ENCODE measurements at places on chromosomes 7 and 10. TPM values are rescaled to one million over a fixed set of nuclear protein-coding genes. Genes with fewer than 3 reads are reported as not detected.
A peak's percentile ranks its signal among the peaks of the same experiment; 100 is the strongest.

Gene HMX2
- not detected for total RNA-seq

Gene EPO
- total RNA-seq, result not detected

Gene CALML5
- not detected for total RNA-seq

Gene ASZ1
- total RNA-seq, result not detected

Gene TMEM184A
- not detected for total RNA-seq

Gene ARHGEF35
- not detected for total RNA-seq

Gene AKR1C8
- total RNA-seq, result 0.23 TPM

GRCh38 chr7:82534684-82535083 is 91.1 kb upstream of the CACNA2D1 start:
- DNase-seq, result no peak

GRCh38 chr7:142883571-142884285 is 1.8 kb downstream of the TRPV6 start:
- no peak for DNase-seq

DNA sequence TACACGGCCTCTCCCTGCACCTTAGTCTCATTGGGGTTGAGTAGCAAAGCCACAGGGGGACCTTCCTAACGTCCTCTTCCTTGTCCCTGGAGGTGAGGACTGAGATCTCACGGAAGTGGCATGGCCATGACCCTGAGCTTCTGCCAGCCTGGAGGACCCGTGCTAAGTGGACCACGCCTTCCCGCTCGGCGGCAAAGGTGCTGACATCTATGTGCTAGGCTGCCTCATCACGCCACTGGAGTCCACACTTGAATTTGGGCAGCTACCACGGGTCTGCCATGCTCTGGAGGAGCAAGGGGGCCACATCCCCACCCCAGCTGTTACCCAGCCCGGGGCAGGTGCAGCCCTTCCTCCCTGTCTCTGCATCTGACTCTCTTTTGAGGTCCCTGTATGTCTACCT is 15.3 kb downstream of the GHRHR start:
- DNase-seq, result no peak

DNA sequence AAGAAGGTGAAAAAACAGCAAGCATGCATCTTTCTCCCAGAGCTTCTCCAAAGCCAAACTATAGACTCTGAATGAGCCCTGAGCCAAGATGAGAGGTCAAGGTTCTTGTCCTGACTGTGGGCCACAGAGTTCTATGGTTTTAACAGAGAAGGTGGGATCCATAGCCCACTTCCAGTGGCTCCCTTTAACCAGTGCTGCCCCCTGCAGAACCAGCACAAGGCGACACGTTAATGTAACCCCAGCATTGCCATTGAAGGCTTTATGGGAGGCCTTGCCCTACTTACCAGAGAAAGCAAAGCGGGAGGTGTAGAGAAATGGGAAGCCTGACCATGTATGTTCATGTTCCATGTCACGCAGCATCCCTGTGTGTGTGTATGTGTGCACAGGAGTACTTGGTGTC is 243.6 kb downstream of the PRPF18 start:
- DNase-seq, result no peak

DNA sequence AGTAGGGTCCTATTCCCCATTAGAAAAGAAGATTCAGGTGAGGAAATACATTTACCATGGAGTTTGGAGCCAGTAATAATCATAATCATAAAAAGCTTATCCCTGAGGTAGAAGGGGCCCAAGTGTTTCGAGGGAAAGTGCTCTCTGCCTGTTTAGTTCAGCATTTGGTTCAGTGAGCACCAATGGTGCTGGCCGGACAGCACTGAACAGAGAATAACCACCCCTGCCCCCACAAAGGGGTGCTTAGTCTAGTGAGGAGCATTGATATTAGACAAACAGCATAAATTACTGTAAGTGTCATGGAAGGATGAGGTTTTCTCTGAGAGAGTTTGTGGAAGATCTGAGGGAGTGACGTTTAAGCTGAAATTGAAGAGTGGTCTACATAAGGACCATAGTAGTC is 21.6 kb upstream of the ATE1 start:
- DNase-seq, result no peak

DNA sequence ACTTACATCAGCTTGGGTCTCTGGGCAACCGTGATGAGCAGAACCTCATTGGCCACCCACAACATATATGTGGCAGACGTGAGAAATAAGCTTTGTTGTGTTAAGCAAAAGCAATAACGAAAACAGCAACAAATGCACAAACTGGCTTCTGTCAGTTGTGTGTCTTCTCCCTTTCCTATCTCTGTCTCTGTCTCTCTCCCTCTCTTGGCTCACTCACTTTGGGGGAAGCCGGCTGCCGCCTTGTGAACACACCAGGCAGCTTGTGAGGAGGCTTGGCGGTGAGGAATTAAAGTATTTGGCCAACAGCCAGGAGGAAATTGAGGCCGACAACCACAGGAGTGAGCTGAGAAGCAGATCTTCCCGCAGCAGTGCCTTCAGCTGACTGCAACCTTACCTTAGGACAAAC is 21.9 kb upstream of the CDCA7L start:
- peak; percentile 56 for DNase-seq

- DNase-seq, result peak; percentile 32
Observed at GRCh38 chr7:6015917-6016652, 7.0 kb downstream of the AIMP2 start.

GRCh38 chr7:35646289-35647023 is 48.5 kb downstream of the HERPUD2 start:
- DNase-seq, result no peak

All from SJCRH30 (cell line).